Brain pericyte (primary cell): ENCODE measurements at places on chromosomes 2 and 18.

DNA sequence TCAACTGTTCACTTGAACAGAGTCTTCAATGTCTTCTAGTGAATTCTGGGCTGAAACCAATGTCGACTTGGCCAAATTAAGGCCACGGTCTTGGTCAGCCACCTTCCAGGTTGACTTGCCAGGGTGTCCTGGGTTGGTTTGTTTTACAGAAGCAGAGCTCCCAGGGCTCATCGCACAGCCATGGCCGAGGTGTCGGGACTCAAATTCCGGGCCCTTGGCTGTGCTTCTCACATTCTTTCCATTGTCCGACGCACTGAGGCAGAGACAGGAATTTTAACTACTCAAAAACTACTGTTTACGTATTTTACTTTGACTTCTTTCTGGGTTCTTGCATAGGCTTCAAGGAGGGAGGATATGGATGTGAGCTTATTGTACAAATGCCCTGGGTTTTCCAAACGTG, 51.7 kb downstream of the HPCAL1 start:
- DNase-seq = no peak

DNA sequence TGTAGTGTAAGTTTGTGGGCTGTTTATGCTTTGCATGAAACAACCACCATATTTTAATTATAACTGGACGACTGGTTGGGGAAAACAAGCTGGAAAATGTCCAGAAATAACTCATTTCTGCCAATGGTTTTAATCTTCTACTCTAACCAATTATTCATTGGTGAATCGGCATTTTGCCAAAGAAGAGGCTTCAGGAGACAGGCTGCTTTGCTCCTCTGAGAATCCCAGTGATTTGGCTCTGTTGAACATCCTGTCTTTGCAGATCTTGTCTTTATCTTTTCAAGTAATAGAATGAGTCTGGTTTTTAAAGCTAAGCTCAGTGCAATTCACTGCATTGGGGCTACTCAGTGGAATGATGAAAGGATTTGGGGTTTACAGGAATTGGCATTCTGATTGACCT, 109.6 kb downstream of the APOB start:
- no peak for DNase-seq

DNA sequence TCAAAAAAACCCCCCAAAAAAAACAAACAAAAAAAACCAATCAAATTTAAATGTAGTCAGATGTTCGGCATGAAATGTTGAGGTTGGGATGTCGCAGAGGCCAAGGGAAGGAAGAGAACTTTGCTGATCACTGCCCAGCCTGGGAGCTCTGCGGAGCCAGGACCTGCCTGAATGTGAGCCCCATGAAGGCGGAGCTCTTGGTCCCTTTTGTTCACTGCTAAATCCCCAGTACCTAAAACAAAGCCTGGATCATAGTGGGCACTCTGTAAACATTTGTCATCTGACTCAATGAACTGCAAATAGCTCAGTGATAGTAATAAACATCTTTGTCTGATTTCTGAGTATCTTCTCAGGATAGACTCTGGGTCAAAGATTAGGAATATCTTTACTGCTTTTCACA, 64.0 kb downstream of the NGEF start:
- DNase-seq = no peak

GRCh38 chr2:201234663-201235135, 25.6 kb upstream of the CASP8 start:
- DNase-seq = no peak

GRCh38 chr2:35428548-35428947, 927.0 kb upstream of the CRIM1 start:
- no peak for DNase-seq
